ENCODE measurements at places on chromosomes 7 and 10. TPM values are rescaled to one million over a fixed set of nuclear protein-coding genes. Genes with fewer than 3 reads are reported as not detected.

GRCh38 chr7:155119801-155120382, 49.8 kb downstream of the HTR5A start:
- no peak for DNase-seq

DNA sequence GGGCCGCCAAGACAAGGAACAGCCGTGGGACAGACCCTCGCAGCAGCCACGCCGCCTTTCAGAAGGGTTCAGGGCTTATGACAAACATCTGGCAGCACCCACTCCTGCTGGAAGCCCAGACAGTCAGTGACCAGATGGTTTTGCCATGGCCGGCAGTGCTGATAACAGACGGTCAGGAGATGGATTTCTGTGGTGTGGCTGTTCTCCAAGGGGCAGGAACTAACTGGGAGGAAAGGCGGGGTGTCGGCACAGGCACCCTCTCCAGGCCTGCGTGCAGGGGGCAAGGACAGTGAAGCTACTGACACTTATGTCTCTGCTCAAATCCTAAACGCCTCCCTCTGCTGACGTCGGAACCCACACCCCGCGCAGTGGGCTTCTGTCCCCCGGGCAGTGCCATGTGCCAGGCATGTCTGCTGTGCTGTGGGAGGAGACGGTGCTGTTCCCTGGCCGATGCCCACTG, 416.1 kb downstream of the DNAJB6 start:
- no peak for DNase-seq

GRCh38 chr7:66267249-66267648, 62.1 kb downstream of the TPST1 start:
- no peak for DNase-seq

GRCh38 chr10:119113751-119114732, 10.1 kb downstream of the DENND10 start:
- no peak for DNase-seq

- no peak for DNase-seq
Measured at GRCh38 chr7:84247591-84247990, 53.0 kb upstream of the SEMA3A start.

DNA sequence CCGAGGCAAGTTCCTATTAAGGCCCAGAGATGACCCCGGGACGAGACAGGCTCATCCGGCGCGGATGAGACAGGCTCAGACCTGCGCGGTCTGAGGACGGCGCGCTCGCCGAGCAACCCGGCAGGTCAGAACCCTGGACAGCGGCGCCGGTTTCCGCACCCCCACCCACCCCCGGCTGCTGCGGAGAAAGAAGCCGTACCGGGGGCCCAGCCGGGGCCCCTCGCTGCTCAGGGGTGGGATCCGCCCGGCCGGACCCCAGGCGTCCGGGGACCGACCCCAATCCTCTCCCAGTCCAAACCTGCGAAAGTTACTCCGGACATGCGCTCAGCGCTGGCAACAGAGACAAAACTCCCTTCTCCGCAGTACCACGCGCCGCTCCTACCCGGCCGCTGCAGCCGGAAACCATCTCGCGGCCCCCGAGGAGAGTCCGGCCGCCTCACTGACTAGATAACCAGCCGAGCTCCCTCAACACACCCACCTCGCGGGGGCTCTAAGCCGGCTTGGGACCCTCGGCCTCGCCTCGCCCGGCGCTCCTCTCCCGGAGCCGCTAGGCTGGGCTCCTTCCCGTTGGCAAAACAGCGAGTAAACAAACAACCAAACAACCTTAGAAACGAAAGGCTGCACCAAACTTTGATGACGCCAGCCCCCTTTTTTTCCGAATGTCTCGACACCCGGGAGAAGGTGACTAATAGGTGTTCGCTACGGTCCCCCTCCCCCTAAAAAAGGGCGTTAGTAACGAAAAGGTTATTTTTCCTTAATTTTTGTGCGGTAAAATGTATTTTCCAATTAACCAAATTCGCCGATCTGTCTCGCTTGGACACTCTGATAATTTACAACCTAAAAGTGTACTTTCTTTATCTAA, 2.3 kb upstream of the DRGX start:
- DNase-seq: peak; percentile 77

GRCh38 chr7:29798422-29798821, 7.9 kb upstream of the WIPF3 start:
- DNase-seq: no peak

DNA sequence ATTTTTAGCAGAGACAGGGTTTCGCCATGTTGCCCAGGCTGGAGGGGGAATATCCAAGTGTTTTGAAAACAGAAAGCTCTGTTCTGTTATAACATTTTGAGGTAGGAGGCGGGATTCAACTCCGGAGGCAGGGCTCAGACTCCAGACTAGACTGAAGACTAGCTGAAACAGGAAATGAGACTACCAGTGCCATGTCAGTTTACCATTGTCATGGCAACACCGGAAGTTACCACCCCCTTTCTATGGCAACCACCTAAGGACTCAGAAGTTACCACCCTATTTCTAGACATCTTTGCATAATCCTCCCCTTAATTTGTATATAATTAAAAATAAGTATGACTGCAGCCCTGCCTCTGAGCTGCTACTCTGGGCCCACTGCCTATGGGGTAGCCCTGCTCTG, 1069.1 kb upstream of the AUTS2 start:
- no peak for DNase-seq

UPK3BL1 gene
- total RNA-seq: 53.3 TPM

MIOS gene
- 49.9 TPM for total RNA-seq

CTNNA3 gene
- 2.9 TPM for total RNA-seq

LRRC61 gene
- total RNA-seq: 13.0 TPM

HOXA10 gene
- total RNA-seq: 4.9 TPM

All from type B pancreatic cell (in vitro differentiated cells).